Left ventricle myocardium superior (tissue), 1 donor: ENCODE measurements at places on chromosomes 2 and 18.

GRCh38 chr2:148305476-148305875 lies 284.6 kb downstream of the MBD5 start:
- DNase-seq = no peak

DNA sequence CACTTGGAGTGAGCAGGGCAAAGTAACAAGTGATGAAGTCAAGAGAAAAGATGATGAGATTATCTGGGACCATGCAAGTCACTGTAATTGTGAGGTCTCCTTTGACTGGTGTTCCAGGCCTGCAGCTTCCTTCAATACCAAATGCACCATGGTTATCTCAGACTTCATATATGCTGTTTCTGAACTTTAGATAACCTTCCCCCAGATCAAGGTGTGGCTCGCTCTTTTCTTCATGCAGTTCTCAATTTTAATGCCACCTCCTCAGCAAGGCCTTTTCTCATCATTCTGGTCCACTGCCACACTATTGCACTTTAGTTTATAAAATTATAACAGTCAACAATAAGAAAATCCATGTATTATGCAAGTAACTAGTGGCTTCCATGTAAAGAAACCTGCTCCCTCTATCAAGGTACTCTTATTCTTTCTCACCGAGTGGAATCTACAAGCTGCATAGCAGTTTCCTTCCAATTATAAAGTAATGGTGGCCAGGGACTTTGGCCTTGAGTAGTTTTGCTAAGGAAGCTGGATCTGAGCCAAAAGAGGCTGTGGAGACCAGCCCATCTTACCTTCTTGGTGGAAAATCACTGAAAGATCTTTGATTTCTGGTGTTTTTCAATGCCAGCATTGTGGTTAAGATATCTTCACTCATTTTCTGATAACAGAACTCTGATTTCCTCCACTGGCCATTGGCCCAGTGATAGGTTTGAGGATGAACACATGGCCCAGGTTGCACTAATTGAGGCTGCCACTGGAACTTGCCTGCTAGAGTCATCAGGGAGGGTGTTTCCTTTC lies 113.6 kb downstream of the KCNE4 start:
- DNase-seq = no peak

DNA sequence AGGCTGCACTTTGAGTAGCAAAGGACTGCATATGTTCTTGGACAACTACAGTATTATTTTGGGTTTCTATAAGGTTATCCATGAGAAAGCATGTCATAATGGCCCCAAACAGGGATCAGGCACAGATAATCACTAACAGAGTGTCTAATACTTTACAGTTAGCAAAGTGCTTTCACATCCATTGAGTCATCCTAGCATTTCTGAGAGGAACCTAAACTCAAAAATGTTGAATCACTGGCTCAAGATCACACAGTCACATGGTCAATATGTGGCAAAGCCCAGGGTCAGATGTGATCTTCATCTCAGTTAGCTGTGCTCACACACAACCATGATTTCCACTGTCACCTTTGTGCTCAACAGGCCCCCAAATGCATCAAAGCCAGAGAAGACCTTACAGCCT lies 156.1 kb upstream of the VRK2 start:
- DNase-seq = no peak

- no peak for DNase-seq
Observed at GRCh38 chr18:55302167-55302833, 285.7 kb downstream of the TCF4 start.

DNA sequence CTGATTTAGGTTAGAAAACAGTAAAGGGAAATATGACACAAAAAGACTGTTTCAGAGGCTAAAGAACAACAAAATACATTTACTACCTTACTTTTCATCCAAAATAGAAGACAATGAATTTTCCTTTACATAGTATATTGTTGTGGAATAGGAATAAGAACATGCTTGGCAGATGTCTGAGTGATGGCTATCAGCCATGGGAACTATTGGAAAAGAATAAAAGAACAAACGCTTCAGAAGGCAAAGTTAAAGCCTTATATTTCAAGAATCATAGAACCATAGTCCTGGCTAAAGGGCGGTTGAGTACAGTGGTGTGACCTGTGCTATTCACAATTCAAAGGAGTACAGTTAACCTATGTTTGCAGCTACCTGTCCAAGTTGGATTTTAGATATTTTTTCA lies 73.9 kb upstream of the NRXN1 start:
- DNase-seq = no peak

GRCh38 chr2:105329561-105330495 lies at the start of gene TGFBRAP1:
Gene TGFBRAP1, minus strand, starts transcription at chr2:105329735. Its CDS starts 21,434 bp downstream, at chr2:105308301.
- DNase-seq = peak; percentile 80

- no peak for DNase-seq
Observed at GRCh38 chr2:86243950-86244733, 44.9 kb downstream of the MRPL35 start.

- peak; percentile 30 for DNase-seq
Observed at GRCh38 chr2:162266460-162266760, 23.2 kb upstream of the FAP start.

GRCh38 chr18:69689121-69689759 lies 258.4 kb downstream of the CD226 start:
- no peak for DNase-seq

DNA sequence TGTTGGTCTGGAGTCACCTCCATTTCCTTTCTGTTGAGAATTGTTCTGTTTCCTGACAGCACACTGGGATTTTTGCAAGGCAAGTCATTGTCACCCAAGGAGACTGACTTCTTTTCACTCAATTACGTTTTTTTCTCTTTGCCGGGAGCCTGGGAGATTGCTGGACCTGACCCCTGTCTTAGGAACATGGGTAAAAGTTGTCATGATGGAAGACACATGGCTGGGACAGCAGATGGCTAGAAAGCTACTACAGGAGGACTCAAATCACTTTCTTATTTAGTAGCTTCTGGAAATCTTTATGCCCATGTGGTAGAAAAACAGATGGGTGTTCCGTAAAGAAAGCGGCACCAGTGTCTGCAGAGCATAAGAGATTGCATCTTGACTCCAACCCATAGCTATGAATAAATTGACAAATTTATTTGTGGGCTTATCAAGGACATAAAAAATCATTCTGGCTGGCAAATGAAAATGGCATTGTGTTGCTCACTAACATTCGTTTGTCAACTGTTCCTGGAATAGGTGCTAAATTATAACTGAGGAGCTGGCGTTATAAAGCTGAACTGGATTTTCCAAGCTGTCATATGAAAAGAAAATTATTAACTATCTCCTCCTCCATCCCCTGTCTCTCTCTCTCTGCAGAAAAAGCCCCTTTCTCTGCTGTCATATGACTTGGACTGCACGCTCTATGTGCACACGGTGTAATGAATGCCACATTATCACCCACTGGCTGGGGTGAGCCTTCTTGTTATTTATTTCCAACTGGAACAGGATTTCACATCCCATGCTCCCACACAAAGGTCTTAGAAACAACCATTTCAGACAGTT lies 159.8 kb downstream of the SH3RF3 start:
- DNase-seq = no peak

DNA sequence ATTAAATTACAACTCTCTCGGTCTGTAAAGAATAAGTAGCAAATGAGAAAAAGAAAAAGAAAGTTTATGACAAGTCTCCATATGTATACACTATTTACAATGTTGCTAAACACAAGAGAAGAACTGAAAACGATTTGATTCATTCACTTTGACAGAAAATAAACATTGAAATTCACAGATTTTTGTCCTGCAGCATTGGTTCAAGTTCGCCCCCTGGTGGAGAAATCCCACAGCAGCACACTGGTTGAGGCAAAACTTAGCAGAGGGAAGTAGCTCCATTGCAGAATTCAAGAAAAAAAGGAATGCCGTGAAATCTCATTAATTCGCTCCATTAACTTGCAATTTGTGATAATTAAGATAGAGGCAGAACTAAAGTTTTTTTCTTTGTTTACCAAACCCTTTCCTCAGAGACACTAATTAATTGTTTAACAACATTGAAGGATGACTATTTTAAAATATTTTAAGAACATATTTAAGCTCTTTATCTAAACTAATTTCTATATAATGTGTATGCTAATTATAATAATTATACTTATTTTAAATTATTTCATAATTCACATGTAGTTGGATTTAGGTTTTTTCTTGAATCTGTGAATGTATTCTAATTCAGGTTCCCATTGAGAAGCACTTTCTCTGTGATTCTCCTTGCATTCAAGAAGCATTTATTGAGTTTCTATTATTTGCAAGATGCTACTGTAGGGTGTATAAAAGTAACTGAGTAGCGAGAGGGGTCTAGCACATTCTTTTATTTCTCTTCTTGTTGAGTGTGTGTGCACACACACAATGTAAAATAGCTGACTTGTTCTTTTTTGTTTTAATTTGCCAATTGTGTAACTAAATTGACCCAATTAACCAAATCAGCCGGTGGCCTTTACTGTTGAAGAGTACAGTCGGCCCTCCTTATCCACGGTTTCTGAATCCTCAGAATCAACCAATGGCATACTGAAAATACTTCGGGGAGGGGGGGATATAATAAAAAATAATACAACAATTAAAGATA lies 74.1 kb downstream of the COL4A3 start:
- peak; percentile 76 for DNase-seq

- DNase-seq = no peak
Observed at GRCh38 chr2:148237911-148238310, 217.0 kb downstream of the MBD5 start.

- peak; percentile 71 for DNase-seq
Observed at GRCh38 chr2:38095996-38096861, 20.3 kb upstream of the CYP1B1 start.

- no peak for DNase-seq
Observed at GRCh38 chr2:235598532-235599531, 105.0 kb downstream of the AGAP1 start.

- no peak for DNase-seq
Observed at GRCh38 chr2:145910416-145910815, 1390.5 kb upstream of the ZEB2 start.

DNA sequence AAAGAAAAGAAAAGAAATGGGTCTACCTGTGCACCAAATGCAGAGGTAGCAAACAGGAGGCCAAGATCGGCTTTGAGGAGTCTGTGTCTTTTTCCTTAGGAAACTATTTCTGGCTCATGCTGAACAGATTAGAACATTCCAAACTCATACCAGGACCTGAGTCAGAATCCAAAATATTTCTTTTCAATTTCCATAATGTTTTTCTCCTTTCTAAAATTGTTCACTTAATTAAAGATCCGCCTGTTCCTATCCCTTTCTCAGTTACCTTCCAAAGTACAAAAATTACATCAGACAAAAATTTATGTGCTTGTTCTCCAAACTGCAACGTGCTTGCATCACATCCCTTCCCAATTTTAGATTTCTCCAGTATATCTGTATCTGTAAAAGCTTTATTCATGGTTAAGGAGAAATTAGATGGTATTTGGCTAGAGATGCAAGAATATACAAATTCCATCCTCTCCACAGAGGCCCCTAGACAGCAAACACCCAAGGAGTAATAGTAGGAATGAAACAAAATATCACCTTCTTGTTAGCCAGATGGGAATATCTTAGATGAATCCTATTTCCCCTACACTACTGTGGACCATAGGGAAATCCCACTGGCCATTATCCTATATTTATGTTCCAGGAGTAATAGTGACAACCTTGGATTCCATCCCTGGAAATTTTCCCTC lies 130.6 kb downstream of the LNPK start:
- DNase-seq = no peak

- DNase-seq = no peak
Observed at GRCh38 chr2:226151157-226151556, 648.5 kb downstream of the IRS1 start.

- no peak for DNase-seq
Observed at GRCh38 chr2:136204971-136205370, 87.0 kb upstream of the CXCR4 start.

DNA sequence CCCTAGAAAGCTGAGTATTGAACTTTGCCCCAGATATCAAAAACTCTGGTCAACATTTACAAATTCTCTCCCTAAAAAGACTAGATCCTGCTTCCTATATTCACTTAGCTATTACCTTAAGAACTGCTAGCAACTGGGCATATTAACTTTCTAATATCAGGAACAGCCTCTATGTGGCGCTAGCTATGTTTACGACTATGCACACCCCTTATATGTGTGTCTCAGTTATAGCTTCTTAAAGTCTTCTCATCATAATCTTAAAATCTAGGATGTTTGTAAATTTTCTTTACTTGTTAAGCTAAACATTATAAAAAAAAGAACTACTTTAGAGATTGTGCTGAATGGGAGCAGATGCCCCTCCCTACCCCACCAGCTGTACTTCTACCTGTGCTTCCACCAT lies 1.7 kb upstream of the STAMBP start:
- DNase-seq = no peak

GRCh38 chr2:164675027-164675426 lies 53.7 kb upstream of the GRB14 start:
- DNase-seq = no peak

DNA sequence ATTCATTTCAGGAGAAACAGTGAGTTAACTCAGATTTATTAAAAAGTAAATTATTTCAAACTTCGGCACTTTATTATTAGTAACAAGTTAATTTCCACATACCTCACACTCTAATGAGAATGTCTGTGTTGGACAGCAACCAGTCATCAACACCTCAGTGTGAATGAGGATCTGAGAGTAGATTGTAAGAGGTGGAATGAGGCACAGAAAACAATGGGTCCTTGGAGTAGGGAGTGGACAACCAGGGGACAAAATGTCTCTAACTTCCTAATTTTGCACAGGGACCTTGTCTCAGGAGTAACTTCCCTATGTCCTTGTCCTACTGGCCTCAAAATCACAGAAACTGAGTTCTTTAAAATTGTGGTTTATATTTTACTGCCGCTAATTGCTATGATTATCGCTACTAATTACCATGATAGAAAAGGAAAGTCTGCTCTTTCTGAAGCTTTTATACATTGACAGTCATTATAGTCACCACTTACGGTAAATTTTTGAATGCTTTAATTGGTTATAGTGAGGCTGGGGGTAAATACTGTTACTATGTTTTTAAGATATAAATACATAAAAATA lies 82.2 kb upstream of the LRPPRC start:
- DNase-seq = no peak

- DNase-seq = no peak
Observed at GRCh38 chr2:24588294-24588693, 97.2 kb downstream of the NCOA1 start.

DNA sequence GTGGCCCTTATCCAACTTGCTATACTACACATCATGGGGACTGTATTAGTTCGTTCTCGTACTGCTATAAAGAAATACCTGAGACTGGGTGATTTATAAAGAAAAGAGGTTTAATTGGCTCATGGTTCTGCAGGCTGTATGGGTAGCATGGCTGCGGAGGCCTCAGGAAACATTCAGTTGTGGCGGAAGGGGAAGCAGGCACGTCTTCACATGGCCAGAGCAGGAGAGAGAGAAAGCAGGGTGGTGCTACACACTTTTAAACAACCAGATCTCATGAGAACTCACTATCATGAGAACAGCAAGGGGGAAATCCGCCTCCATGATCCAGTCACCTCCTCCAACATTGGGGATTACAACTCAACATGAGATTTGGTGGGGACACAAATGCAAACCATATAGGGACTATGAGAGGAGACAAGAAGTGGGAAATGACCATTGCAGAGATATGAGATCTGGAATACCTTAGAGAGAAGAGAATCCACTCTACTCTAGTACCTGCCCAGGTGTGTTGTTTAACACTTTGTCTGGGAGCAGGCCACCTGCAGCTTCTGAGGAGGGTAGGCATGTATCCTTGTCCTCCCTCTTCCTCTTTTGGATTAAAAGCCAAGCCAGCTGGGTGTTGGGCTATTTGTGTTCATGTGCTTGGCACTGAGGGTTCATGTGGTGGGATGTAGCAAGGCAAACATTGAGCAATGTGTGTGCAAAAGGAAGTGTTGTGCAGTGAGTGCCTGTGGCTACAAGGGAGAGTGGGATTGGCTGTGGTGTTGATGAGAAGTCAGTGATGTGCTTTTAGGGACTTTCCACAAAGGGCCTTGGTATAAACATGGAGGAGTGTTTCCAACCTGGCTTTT lies 22.8 kb downstream of the TTLL4 start:
- no peak for DNase-seq

- DNase-seq = peak; percentile 42
Observed at GRCh38 chr2:217218269-217219163, 358.7 kb upstream of the TNP1 start.
